GM12891 (cell line): ENCODE measurements at places on chromosomes 1 and 21.

GRCh38 chr1:112358061-112358770 is 37.8 kb upstream of the CTTNBP2NL start:
- no peak for DNase-seq

GRCh38 chr1:165527251-165528007 is 16.4 kb upstream of the LRRC52 start:
- no peak for DNase-seq

DNA sequence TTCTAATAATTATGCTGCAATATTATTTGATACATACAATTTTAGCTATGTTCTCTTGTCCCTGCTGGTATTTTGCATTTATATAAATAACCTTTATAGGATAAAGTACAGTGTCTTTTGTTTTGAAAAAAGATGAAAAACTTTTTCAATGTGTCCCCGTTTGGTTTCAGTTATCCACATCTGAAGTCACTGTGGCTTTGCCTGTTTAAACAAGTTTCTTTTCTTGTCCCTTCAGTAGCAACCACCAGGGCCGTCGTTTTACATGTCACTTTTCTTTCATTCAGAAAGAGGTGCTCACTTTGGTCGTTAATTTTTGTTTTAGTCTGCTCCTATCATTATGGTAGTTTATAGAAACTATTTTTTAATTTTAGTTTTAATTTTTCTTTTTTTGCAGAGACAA is 41.4 kb downstream of the RABGAP1L start:
- no peak for DNase-seq

GRCh38 chr1:101178688-101179491 is 57.9 kb upstream of the S1PR1 start:
- DNase-seq = peak; percentile 17

DNA sequence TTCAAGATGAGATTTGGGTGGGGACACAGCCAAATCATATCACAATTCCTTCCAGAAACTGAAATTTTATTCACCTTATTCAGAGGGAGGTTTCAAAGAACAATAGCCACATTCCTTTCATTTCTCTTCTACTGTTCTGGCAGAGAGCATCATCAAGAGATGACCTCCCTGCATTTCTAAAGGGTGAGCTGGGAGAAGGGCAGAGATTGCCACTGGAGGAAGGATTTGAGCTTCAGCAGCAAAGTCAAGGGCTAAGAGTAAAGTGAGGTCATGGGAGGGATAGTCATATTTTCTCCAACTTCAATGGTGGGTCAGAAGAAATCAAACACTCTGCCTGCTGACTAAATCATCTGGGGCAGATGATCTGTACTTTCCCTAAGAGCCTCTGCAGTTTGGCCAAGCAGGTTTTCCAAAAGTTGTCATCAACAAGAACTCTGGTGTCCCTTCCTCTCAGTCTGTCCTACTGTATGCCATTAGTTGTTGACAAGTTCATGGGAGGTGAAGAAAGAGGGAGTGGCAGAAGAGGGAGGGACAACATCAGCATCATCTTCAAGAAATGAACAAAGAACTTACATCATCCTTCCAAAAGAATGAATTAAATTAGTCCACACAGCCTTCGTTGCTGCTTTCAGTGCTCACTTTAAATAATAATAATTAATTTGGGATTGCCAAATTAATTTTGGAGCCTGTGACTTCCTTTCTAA is 298.3 kb downstream of the ASTN1 start:
- no peak for DNase-seq

DNA sequence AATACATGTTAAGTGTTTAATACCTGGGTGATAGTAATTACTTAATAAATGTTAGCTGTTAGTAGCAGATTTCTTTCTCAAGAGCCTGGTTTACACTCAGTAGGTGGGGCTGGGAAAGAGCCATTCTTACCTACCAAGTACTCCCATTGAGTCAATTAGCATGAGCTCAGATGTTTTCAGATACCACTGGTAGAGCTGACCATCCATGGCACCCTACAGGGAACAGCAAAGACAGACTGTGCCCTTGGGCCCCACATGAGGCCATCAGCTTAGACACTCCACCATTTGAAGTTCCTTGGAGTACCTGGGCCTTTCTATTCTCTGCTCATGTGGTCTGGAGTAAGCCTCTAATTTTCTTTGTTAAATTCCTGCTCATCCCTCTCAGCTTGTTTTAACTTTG is 179.3 kb downstream of the CACNA1E start:
- no peak for DNase-seq

DNA sequence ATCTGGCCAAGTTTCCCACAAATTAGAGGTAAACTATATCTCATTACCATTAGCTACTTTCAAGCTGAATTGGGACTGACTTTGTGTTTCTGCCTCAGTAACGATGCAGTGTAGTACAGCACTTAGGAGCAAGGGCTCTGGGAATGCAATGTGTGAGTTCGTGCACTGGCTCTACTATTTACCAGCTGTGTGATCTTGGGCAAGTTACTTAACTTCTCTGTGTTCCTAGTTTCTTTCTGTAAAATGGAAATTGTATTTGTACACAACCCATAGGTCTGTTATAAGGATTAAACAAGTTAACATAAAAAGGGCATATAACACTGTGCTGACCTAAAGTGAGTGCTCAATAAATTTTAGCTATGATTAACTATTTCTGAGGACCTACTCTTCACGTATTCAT is 65.0 kb upstream of the CSF1 start:
- no peak for DNase-seq

DNA sequence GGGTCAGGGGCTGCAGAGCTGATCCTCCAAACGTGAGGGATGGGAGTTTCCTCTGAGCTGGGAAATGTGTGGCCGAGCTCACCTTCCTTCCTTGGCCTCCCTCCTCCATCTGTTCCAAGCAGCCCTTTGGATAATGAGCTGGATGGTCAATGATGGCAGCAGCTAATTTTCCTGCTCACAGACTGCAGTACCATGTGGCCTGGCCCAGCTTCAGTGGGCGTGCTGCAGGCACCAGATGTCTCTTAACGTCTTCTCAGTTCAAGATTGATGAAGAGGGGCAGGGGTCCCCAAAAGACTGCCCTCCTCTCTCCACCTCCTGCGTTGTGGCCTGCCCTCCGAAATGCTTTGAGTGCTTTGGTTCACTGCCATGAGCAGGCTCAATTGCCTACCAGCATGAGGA is 86.0 kb downstream of the UBIAD1 start:
- no peak for DNase-seq

- no peak for DNase-seq
Measured at GRCh38 chr1:177274687-177275211, 104.0 kb downstream of the BRINP2 start.

- no peak for DNase-seq
Measured at GRCh38 chr1:178345807-178346206, 151.0 kb downstream of the CLEC20A start.

GRCh38 chr1:2233997-2234761 is 6.1 kb downstream of the SKI start:
- peak; percentile 73 for DNase-seq

GRCh38 chr1:64163970-64164369 is 39.5 kb upstream of the UBE2U start:
- DNase-seq = no peak

DNA sequence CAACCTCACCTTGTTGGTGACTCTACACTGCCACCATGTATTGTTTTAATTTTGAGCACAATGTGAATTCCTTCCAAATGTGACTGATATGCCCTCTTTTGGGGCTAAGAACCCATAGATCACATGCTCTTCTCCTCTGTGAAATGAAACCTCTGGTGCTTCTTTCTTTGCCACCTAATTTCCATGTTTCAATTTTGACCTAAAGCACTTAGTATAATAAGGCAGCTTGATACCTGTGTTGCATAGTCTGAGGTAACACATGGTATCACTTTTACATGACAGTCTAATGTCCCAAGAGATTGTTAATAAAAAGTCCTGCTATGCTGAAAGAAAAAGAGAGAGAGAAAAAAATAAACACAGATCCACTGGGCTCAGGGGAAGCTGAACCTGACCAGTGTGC is 24.2 kb downstream of the CLEC20A start:
- DNase-seq = no peak

- no peak for DNase-seq
Measured at GRCh38 chr21:32702702-32703101, 25.1 kb downstream of the SYNJ1 start.

DNA sequence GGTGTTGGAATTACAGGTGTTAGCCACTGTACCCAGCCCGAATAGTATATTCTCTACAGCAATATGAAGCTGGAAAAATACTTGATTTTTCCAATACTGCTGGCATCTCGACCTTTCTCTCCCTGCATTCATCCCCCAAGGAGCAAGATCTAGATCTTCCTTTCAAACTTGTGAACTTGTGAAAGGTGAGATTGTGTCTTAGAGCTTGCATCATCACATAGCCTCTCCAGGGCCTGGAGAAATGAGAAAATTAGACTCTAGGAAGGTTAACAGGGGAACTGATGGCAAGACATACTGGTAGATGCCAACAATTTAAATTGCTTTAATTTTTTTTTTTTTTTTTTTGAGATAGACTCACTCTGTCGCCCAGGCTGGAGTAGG is 2.1 kb downstream of the PRUNE1 start:
- no peak for DNase-seq

DNA sequence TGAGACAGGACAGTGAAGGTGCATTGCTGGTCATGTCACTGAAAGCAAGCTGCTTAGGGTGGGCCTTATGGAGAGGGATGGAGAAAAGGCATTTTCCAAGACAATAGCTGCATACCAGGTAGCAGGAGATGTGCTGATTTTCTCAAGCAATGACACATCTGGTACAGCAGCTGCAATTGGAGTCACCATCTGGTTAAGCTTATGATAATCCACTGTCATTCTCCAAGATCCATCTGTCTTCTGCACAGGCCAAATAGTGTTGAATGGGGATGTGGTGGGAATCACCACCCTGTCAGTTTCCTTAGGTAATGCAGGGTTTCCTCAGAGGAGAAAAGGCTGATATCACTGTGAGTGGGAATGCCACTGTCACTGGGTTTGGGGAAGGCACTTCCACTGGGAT is 54.6 kb downstream of the ADSS2 start:
- DNase-seq = no peak

DNA sequence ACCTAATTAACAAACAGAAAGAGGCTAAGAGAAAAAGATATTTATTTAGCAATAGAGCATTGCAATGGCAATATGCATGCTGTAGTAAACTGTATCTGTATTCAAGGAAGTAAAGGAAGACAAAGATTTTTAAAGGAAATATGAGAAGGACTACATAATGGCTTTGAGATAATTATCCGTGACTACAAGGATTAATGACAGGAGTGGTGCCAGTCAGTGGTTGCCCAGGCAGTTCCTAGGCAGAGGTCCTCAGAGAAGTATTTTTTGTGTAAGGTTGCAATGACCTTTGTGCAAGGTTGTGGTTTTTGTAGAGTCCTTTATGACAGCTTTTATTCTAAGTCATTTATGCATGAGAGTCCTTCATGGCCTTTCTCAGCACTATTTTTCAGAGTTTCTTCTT is 711.1 kb upstream of the CHRM3 start:
- DNase-seq = no peak

DNA sequence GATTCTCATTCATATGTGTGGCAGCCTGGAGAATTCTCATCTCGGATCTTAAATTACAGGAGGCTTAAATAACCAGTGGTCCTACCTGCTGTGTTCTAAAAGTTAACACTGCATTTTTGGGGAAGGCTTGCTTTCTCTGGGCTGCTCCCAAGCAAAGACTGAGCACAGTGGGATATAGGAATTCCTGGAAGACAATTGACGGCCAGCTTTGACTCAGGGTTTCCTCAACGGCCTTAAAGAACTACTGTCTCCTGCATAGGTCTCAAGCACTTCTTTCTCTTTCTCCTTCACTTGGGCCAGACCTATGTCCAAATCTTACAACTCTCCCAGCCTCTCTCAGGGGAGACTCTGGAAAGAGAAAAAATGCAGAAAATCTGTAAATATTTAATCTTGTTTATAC is 1.0 kb upstream of the KRTAP13-3 start:
- DNase-seq = no peak

DNA sequence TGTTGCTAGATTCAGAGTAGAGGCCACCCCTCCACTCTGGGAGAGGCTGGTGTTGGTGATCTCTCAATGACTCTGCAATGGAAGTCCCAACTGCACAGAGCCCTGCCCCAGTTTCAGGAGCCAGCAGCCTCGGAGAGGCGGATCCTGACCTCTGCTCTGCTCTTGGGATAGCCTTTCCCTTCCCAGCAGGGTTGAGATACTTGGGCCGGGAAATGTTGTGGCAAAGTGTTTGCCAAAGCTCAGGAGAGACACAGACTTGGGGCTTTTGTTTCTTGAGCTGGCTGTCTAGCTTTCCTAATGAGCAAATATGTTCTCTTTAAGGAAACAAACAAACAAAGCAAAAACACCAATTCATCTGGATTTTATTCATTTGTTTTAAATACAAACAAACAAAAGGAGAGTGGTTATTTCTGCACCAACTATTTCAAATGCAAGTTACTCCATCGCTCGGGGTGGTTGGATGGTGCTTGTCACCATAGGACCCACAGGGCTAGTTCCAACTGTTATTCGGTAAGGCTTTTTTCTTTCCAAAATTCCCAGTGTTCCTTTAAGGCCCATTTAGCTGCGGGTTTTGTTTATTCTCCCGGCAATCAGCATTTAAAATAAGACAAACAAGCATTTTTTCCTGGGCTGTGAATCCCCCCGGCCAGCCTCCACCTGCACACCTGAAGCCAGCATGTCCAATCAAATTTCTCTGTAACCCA is 193.9 kb upstream of the LMO4 start:
- no peak for DNase-seq

- no peak for DNase-seq
Measured at GRCh38 chr1:169390303-169390702, 22.3 kb downstream of the BLZF1 start.

GRCh38 chr21:44664691-44665090 is 2.0 kb downstream of the KRTAP12-2 start:
- DNase-seq = no peak

- DNase-seq = no peak
Measured at GRCh38 chr1:232033285-232033684, 406.7 kb downstream of the DISC1 start.

GRCh38 chr21:37829447-37829846 is 86.8 kb downstream of the KCNJ6 start:
- DNase-seq = no peak

GRCh38 chr1:118122234-118123004 is 62.6 kb downstream of the SPAG17 start:
- no peak for DNase-seq

DNA sequence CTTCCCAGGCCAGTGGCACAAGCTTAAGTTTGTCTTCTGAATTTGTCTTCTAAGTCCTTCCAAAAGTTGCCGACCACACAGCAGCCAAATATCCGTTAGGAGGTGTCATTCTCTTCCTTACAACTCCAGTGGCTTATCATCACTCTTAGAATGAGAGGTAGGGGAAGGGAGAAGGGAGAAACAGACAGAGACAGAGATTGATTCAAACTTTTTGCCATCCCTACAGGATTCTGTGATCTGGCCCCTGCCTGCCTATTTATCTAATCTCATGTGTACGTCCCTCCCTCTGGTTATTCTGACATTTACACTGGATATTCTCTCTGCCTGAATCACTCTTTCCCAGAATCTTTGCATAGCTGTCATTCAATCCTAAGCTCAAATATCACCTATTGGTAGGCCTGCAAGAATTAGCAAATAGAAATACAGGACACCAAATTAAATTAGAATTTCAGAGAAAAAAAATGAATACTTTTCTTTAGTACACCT is 488 bp upstream of the GNL2 start:
- no peak for DNase-seq
